ENCODE measurements at places on chromosomes 2 and 18.

GRCh38 chr2:42769583-42770287 is 5.8 kb upstream of the OXER1 start:
- no peak for DNase-seq

DNA sequence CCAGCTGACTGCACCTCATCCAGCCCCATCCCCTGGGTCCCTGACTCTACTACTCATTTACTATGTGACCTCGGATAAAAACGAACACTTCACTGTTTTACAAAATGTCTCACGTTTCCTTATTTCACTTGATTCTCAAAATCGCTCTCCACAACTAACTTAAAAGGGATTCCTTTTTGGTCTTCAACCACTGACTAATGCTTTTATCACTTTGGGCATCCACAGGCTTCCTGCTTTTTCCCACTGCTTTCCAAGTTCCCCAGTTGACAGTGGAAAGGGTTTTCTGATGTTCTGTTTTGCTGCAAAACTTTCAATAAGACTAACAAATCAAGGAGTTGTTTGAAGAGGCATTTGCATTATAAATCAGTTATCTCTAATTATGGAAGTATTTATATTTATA is 24.1 kb downstream of the EIF2AK3 start:
- no peak for DNase-seq

DNA sequence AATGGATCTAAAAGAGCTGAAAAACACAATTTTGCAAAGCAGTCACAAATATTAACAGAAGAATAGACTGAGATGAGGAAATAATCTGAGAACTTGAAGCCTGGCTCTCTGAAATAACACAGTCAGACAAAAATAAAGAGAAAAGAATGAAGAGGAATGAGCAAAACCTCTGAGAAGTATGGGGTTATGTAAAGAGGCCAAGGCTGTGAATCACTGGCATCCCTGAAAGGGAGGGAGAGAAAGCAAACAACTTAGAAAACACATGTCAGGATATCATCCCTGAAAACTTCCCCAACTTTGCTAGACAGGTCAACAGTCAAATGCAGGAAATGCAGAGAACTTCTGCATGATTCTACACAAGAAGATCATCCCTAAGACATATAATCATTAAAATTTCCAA is 73.5 kb upstream of the LHCGR start:
- DNase-seq = no peak

DNA sequence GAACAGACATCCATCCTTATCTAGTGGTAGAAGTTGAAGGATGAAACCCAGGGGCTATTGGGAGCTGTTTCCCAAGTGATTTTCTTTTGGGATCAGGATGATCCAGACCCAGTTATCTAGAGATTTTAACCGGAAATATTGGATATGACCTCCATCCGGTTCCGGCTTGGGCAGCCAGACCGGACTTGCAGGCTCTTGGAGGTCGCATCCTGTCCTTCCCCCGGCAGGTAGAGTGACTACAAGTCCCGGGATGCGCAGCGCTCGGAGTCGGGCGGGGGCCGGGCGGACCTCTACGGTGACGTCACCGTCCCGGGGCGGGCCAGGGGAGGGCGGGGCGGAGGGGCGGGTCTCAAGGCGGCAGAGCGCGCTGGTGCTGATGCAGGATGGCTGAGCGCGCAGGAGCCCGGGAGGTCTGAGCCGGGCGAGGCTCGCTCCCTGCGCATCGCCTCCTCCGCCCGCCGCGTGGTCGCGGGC is at the start of gene KIF5C:
TSS of gene KIF5C (plus strand) at position 360 of the 474 bp plus-strand sequence. CDS start 391 bp downstream, outside the sequence.
- peak; percentile 93 for DNase-seq

DNA sequence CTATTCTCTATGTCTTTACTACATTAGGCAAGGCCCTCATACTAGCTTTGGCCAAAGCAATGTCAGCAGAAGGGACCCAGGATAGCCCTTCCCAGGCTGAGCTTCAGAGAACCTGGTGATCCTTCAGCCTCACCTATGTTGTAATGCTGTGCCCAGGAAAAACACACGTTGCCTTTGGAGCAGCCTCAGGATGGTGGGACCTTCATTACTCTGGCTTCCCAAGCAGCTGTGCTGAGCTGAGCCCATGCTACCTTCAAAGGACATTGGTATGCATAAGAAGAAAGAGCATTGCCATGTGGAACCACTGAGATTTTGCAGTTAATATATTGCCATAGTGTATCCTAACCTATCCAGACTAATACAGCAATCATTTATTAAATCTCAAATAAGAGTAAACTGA is 756.4 kb upstream of the ID2 start:
- no peak for DNase-seq

DNA sequence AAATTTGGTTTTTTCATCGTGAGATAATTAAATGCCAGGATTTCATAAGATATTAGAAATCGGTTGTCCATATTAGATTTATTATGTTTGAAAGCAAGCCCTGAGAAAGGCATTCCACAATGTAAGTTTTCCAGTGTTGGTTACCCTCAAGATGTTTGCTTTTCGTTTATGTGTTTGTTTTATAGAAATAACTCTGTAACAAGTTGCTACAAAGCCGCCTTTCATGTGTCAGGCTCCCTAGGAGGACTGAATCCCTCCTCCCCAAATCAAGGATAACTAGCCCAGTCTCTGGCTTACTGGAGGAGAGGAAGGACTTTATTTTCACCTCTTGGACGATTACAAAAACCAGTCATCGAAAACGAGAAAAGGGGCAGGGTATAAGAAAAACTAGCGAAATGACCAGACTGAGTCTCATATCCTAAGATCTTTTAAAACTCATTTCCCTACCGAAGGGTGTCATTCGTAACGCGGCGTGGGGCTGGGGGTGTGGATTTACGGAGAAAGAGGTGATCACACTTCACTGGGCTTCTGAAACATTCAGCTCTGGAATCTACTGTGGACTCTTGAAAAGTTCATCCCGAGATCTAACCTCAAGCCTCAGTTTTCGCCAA is 1.0 kb upstream of the PEX13 start:
- DNase-seq = no peak

- peak; percentile 51 for DNase-seq
These were observed 1.0 kb downstream of the HDLBP start for GRCh38 chr2:241314226-241315092.

- DNase-seq = no peak
These were observed 271.8 kb downstream of the SUCLG1 start for GRCh38 chr2:84187258-84187657.

GRCh38 chr2:3207091-3207491 is 170.5 kb downstream of the EIPR1 start:
- no peak for DNase-seq

GRCh38 chr2:223357076-223357475 is 245.1 kb downstream of the SCG2 start:
- DNase-seq = no peak

DNA sequence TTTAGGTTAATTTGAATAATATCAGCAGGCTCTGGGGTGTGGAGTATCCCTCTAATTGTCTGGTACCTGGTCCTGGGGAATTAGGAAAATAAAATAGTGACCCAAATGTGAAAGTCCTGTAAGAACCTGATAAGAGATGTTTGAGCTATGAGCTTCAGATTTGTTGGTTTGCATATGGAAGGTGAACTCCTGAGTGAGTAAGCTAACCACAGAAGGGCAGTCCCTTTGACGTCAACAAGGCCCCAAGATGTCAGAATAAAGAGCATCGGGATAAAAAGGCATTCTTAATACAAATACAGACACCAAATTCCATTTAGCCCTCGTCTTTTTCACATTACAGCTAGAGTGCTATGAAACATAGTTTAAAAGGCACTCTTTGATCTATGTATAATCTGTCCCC is 1366.3 kb upstream of the TMEFF2 start:
- no peak for DNase-seq

DNA sequence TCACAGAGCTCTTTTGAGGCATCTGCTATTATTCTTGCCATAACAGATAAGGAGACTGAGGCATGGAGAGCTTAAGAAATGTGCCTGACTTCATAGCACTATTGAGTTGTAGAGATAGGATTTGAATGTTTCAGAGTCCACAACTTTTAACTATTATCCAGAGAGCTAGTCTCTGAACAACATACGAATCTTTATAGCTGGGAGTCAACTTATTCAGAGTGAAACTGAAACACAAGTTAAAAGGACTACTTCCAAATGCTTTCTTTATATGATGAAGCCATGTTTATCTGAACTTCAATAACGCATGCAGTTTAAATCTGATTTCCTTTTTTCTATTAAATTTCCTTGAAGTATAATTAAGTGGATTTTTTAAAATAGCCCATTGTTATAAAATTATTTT is 268.8 kb downstream of the IKZF2 start:
- no peak for DNase-seq

DNA sequence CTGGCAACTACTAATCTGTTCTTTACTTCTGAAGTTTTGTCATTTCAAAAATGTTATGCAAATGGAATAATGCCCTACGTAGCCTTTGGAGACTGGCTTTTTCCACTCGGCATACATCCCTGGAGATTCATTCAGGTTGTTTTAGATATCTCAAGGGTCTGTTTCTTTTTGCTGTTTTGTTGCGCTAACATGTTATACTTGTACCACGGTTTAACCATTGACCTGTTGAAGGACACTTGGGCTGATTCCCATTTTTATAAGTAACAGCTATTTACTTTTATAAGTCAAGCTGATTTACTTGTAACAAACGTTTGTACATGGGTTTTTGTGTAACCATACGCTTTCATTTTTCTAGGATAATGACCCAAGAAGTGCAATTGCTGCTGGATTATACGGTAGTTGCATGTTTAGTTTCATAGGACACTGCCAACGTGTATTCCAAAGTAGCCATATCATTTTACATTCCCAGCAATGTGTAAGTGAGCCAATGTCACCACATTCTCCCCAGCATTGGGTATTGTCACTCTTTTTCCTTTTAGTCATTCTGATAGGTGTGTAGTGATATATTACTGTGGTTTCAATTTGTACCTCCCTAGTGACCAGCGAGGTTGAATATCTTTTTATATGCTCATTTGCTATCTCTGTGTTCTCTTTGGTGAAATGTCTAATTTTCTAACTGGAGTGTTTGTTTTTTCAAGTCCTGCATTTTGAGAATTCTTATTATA is 36.5 kb upstream of the STAT4 start:
- DNase-seq = no peak

DNA sequence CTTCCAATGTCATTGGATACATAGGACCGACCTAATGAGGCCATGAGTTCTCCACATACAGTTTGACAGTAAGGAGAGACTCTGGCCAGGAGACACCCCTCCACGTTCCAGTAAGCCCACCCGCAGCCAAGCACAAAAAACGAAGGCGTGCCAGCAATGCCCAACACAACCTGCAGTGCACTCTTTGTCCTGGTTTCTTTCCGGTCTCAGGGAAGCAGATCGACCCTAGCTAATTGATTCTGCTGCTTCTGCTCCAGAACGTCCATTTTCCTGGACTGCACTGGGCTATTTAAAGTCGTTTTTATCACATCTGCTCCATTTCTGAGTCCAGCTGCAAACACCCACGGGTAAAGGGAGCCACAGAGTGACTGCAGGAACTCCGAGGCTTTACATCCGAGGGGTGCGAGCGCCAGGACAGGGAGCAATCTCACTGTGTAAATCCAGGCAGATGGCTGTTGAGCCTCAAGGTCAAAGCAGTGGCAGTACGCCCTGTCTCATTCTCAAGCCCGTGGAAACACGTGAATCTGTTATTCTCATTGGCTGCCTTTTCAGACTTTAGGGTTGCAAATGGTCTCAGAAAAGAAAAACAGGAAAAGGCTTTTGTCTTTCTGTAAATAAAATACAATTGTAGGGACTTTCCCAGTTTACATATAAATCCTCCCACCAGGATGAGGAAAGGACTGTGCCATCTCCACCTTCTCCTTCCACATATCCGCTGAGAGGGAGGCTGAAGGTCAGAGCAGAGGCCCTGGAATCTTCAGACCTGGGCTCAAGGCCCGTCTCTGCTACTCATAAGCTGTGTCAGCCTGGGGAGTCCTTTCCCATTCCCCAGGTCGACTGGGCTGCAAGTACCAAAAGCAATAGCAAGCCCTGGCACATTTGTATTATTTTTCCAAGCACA is 40.7 kb downstream of the TMEM163 start:
- no peak for DNase-seq

DNA sequence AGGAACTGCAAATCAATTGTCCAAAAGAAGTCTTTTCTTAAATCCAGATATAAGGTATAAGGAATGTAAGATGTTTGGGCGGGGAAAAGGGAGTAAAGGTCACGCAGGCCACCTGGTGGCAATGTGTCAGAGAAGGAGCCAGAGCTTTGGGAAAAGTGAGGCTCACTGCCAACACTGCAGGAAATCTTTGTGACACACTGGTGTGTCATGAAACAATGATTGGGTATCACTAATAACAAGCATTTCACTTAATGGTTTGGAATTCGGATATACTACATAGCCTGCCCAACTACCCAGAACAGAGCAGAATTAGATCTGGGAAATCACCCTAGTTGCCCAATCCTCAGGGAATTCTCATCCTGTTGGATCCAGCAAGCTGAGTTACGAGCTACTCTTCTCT is 61.0 kb downstream of the RBMS1 start:
- DNase-seq = no peak

- DNase-seq = no peak
These were observed 196.6 kb upstream of the SALL3 start for GRCh38 chr18:78782951-78783563.

DNA sequence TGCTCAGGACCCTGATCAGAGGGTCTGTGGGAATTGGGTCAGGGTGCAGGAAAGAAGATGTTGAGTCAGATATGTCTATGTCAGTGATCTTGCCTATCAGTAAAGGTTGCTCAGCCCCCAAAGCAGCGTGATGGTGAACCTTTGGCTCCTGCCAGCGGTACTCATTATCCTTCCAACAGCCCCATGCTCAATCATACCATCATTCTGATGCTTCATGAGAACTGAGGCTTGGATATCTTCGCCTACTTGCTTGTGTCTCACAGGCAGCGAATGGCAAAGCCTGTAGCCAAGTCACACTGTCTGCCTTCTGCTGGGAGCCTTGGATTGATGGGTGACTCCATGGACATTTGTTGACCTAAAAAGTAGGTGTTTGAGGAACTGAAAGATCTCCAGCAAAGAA is 19.0 kb upstream of the TMEM214 start:
- DNase-seq = no peak

- no peak for DNase-seq
These were observed 69.3 kb downstream of the FARP2 start for GRCh38 chr2:241425368-241425767.

- DNase-seq = no peak
These were observed 2.0 kb downstream of the VAMP8 start for GRCh38 chr2:85579266-85579935.

All from anterior cingulate cortex (tissue), 58 donors.